ENCODE measurements at places on chromosomes 7 and 10.

- DNase-seq, result no peak
Measured at GRCh38 chr7:112646783-112647182, 143.4 kb downstream of the TMEM168 start.

GRCh38 chr7:157923903-157924630, 587.3 kb downstream of the DNAJB6 start:
- DNase-seq, result no peak

DNA sequence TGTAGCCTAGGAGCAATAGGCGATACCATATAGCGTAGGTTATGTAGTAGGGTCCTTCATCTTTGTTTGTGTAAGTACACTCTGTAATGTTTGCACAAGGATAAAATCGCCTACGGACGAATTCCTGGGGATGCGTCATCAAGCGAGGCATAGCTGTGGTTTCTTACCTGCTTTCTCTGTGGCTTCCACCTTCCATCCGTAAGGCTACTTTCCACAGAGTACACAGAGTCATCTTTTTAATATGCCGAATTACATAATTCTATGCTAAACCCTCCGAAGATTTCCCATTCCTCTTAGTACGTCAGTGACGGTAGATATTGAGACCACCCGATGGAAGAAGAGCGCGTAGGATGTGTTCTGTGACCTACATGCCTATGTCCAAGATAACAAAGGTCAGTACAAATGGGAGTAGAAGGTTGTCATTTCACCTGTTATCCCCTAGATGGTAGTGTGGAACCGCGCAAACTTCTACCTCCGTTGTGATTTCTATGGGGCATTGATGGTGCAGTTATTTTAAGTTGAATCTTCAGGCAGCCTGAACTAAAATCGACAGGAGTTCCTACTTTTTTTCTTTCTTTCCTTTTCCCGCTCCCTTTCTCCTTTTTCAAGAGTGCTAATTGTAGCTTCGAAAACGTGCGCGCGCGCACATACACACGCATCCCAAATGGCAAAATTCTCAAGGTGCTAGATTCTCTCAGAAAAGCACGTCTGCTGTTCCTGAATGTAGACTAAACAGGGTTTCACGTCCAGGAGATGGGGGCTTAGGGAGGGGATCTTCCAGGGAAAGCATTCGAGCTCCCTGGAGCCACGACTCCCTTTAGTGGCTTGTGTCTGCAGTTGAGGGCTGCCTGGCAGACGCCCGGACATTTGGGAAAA, 111.7 kb upstream of the MBL2 start:
- no peak for DNase-seq

DNA sequence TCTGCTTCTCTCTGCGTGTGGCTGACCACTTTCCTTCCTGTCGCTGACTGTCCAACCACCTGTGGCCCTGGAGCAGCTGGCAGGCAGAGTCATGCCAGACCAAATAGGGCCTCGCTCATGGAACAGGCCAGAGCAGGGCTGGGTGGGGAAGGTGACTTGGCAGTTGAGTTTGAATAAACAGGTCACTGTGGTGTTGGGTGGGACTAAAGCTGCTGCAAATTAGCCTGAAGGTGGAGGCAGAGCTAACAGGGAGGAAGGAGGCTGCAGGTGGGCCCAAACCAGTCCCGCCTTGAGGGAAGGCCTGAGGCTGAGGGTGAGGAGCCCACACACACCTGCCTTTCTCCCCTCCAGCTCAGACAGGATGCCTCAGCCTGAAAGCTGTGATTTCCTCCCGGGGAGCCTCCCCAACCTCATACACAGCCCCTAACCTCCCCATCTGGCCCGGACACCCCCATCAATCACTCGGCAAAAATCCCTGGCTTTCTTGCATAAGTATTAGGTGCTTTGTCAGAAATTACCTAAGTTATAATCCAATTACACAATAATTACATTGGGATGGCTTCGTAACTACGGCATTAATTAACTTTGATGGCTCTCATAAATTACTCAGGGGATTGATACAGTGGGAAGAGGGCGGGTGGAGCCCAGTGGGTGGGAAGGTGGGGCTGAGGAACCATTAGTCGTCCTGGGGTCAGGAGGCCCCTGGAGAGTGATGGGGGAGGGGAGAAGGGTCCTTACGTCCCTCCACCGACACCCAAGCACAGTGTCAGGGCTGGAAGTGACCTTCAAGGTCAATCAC, 97.7 kb upstream of the PCBD1 start:
- no peak for DNase-seq

DNA sequence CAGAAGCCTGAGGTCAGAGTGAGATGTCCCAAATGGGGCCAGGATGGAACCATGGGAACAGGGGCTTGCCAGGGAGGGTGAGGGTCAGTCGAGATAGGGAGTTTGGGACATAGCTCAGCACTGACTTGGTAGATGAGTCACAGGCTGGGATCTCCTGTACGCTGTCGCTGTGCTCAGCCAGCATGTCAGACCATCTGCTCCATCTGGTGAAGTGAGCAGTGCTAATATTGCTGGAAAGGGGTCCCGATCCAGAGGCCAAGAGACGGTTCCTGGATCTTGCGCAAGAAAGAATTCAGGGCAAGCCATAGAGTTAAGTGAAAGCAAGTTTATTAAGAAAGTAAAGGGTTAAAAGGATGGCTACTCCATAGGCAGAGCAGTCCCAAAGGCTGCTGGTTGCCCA, 505.6 kb downstream of the GALNT17 start:
- no peak for DNase-seq

DNA sequence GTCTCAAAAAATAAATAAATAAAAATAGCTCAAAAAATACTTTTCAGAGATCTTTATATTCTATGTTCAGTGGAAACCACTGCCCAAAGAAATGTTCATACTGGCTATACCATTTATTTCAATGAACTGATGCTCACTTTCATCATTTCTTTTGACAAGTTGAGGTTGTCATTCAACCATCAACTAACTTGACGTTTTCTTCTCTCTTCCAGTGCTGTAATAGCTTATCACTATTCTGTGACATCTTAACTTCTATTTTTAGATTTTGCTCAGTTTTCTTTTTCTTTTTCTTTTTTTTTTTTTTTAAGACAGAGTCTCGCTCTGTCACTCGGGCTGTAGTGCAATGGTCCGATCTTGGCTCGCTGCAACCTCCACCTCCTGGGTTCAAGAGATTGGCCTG, 8.7 kb upstream of the CTAGE4 start:
- DNase-seq, result no peak

DNA sequence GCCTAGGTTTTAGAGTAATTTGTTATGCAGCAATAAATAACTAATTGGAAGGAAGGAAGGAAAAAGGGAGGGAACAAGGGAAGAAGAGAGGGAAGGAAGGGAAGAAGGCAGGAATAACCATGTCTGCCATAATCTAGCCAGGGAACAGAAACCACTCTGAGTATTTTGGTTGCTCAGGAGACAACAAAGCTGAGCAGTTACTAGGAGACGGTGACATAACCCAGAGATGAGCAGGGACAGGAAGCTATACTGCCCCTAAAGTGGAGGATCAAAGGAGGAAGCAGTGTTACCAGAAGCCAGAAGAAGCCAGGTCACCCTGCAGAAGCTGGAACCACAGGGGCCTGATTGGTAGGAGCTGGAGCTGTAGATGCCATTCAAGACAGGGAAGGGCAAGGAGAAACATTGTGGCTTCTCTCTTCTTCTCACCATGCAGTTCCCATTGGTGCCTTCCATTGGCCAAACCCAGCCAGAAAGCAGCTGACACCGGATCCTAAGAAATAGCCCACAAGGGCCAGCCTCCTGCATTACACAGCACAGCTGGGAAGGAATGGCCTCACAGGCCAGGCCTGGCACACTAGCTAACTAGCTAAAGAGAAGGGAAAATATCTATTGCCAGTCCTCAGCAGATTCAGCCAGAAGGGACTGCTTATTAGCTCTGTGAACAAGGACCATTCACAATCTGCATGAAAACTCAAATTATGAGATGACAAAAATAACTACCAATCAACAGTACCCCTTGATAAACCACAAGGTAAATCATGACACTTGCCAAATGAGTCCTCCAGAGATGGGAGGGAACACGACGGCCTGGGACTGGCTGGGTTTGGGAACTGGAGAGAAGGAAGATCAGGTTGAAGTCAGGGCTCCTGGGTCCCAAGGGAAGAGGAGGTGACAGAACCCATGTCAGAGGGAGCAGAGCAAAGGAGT, 184.5 kb upstream of the NFE2L3 start:
- DNase-seq, result no peak

DNA sequence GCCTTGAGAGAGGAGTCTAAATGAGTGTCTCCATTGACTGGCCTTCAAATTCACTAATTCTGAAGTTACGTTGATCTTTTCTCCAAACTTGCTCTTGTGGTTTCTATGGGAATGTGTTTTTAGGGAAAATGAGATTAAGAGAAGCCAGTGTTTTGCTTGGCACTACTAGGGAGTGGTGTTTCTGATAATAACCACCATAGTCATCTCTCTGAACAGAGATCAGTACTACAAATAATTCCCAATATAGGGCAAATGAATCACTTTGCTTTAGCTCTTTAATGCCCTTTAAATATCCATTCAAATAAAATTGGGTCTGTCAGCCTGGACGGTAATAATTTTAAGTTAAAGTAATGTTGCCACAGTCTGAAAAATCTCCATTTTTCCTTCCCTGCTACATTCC, 90.8 kb downstream of the NRF1 start:
- no peak for DNase-seq

GRCh38 chr10:12412666-12413368, 63.5 kb downstream of the CAMK1D start:
- no peak for DNase-seq

- DNase-seq, result no peak
Measured at GRCh38 chr10:98101366-98101765, 33.1 kb upstream of the R3HCC1L start.

- DNase-seq, result no peak
Measured at GRCh38 chr7:110076194-110076593, 1014.7 kb upstream of the LRRN3 start.

- no peak for DNase-seq
Measured at GRCh38 chr7:74025730-74026129, 2.2 kb upstream of the ELN start.

DNA sequence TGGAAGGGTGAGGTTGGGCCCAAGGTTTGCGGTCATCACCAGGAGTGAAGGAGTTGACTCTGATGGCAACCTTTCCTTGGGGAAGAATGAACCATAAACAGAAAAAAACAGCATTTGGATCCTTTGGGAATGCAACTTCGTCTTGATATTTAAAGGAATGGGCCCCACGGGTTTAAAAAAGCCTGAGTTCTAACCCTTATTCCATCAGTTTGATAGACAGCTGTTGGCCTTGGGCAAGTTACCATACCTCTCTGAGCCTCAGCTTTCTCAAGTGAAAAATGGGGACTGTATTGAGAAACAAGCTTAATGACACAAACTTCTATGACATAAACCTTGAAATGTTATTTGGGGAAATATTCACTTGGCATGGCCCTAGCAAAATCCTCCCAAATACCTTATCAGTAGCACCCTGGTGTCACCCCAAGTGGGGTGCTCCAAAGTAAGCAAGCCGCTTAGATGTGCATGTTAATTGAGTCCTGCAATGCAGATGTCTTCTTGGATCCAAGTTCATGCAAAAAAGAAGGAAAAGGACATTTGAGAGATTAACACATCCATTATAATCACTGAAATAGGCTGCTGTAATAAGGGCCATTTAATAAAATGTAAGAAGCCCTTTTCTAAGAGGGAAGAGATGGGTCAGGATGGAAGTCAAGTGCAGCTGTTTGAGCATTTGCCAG, 13.8 kb downstream of the MXI1 start:
- DNase-seq, result no peak

GRCh38 chr7:36297364-36298009, 92.2 kb upstream of the ANLN start:
- DNase-seq, result no peak

GRCh38 chr10:112082120-112082519, 101.4 kb downstream of the GPAM start:
- DNase-seq, result no peak

DNA sequence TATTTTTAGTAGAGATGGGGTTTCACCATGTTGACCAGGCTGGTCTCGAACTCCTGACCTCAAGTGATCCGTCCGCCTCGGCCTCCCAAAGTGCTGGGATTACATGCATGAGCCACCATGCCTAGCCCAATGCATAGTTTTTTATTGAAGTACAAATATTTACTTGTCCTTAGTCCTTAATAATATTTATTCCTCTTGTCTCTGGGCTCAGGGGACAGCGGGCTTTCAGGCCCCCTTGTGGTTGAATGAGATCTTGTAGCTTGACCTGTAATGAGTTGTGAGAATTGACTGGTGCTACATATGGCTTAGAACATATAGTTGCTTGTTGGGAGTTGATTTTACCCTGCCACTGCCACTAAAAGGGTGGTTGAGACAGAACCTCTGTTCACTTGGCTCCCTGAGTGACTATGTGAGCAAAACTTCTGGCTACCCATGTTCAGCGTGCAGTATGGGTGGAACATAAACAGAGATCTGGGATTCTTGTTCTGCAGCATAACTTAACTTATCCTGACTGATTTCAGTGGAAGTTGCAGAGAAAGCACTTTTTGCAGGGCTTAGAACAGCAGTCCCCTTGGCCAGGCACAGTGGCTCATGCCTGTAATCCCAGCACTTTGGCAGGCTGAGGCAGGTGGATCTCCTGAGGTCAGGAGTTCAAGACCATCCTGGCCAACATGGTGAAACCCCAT, 14.9 kb downstream of the CCL26 start:
- no peak for DNase-seq

DNA sequence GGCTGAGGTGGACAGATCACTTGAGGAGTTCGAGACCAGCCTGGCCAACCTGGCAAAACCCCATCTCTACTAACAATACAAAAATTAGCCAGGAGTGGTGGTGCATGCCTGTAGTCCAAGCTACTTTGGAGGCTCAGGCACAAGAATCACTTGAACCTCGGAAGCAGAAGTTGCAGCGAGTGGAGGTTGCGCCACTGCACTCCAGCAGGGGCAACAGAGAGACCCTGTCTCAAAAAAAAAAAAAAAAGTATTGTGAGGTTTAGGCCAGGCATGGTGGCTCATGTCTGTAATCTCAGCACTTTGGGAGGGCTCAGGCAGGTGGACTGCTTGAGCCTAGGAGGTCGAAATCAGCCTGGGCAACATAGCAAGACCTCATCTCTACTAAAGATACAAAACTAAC, 16.0 kb downstream of the TET1 start:
- DNase-seq, result no peak

DNA sequence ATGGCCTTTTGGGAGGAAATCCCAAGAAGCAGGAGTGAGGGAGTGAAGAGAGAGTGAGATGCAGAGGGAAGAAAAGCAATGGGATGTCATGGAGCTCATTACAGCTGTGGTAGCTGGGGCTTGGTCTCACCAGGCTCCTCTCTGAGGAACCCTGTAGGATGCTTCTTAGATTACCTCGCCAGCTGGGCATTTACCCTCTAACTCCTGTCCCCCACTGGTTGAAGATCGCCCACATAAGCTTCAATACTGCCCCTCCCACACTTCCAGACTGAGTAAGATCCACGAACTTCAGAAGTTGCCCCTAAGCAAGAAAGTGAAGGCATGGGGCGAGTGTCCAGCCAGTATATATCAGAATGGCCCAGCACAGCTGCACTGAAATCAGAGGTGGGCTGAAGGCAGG, 58.1 kb upstream of the SLC35B4 start:
- DNase-seq, result no peak

DNA sequence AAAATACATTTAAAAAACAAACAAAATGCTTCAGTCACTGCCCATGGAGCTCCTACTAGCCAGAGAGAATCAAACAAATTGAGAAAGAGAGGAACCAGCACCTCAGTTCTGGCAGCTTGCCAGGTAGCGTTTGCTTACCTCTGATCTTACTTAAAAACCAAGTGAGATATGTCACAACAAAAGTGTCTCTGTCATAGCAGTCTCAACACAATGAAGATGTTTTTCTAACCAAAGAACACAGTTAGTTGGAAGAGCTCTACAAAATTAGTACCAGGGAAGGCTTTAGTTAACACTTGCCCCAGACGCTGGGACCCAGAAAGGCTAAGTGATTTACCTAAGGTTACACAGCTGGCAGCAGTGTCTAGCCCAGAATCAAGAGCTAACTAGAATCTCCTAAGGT, 3.4 kb downstream of the DOCK4 start:
- no peak for DNase-seq
